ENCODE measurements at places on chromosomes 7 and 10.

DNA sequence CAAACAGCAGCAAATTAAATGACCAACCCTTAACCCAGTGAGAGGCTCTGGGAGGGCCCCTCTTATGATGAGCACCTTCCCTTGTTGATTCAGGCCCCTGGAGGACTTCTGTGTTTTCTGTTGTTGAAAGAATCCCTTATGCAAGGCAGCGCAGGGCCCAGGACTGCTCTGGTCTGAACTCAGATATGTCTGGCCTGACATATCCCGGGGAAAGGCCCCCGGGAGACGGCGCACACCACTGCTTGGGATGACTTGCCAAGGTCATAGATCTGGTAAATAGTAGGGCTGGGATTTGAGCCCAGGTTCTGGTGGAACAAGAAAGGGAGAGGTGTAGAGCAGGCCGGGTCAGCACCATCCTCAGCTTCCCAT is 124.0 kb downstream of the AOAH start:
- DNase-seq = no peak

DNA sequence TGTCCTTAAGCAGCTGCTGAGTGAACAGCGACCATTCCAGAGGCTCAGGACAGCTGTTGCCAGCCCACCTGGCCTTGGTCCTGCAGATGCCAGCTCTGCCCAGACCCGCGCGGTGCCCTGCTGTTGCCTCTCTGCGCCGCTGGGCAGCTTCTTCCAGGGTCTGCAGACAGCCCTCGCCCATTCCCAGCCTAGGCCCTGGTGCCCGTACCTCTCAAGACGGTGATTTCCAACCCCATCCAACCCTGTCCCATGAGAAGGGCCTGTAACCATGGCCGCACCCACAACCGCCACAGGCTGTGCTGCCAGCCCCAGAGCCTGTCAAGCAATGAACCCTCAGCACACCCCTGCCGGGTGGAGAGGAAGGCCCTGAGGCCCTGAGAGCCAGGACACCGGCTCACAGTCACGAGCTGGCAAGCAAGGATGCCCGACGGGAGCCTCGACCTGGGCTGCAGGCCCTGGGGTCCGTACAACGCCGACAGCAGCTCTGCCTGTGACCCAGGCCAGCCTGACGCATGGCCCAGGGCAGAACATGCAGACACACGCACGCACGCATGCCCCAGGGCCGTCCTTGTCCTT is 231.9 kb downstream of the MAD1L1 start:
- no peak for DNase-seq

GRCh38 chr7:39410582-39410981 is 155.6 kb upstream of the YAE1 start:
- DNase-seq = no peak

GRCh38 chr10:78255214-78255613 is 221.6 kb downstream of the RPS24 start:
- no peak for DNase-seq

DNA sequence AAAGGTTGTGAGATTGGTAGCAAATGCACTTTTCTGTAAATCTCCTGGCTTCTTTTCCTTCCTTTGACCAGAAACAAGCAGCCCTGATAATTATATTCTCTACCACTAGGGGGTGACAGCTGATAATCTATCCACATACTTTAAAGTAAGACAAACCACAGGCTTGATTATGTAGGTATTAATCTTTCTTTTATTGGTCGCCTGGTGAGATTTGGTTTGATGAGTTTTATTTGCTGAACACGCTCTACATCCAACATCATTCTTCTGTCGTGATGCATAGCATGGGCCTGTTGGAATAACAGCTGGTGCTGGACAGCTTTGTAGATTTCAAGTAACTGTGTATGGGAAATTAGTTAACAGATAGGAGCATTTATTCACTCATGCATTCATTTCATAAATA is 63.5 kb downstream of the ZNF365 start:
- DNase-seq = peak; percentile 75

DNA sequence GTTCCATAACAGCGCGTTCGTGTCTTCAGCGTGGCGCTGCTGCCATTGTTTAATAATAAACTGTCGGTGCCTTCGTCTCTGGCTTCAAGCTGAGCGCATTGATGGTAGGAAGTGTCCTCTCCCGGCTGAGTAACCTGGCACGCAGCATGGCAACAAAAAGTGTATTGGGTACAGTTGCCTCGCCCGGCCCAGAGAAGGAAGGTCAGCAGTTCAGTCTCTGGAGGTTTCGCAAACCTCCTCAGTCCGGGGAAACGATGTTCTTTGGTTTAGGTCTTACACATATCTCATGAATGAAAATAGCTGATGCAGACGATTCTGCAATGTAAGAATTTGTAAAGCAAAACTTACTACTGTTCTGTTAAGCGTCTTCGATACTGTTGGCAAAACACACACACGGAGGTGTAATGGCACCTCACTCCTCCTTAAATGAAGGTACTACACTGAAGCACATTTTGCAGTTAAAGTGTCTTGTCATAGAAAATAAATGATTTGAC is 739 bp upstream of the CCDC186 start:
- no peak for DNase-seq

All from common myeloid progenitor, CD34-positive (primary cell).